ENCODE measurements at places on chromosomes 16 and 17.

DNA sequence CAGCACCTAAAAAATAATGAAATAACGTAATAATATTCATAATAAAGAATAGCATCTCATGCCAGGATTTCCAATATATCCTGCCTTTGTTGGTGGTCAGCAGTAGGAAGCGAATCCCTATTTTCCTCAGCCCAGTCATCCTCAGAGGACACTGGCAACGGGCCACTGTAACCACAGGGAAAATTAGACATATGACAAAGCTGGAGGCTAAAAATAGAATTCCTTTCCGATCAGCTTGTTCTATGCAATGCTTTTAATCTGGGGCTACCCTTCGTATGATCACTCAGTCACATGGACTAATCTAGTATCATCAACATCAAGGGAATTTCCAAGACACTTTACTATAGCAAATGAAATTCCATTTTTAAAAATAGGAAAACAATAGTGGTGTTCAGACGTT lies 246.9 kb upstream of the KCNJ16 start:
- peak; percentile 62 for DNase-seq

DNA sequence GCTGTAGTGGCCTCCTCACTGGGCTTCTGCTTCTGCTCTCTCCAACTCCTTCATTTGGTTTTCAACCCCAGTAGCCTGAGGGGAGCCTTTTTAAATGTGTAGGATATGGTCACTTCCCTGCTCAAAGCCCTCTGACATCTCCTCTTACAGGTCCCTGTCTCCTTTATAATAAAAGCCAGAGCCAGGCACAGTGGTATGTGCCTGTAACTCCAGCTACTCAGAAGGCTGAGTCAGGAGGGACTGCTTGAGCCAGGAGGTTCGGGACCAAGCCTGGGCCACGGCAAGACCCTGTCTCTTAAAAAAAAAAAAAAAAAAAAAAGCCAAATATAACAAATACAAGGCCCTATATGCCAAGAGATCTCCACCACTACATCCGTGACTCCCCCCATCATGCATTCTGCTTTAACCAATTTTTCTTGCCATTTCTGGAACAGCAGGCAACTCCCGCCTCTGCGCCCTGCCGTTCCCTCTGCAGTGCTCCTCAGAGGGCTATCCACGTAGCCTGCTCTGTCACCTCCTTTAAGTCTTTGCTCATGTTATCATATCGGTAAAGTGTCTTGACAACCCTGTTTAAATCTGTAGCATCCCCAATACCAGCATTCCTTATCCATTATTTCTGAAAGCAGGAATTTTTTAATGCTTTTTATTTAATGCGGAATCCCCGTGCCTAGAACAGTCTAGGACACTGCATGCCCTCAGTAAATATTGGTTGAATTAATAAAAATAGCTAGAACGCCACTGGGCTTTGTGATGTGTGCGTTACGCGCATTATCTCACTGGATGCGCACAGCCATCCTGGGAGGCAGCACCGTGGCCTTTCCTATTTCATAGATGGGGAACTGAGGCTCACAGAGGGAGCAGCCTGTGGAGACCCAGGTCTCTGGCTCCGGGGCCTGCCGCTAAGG lies 9.5 kb downstream of the ZNF771 start:
- DNase-seq = no peak

DNA sequence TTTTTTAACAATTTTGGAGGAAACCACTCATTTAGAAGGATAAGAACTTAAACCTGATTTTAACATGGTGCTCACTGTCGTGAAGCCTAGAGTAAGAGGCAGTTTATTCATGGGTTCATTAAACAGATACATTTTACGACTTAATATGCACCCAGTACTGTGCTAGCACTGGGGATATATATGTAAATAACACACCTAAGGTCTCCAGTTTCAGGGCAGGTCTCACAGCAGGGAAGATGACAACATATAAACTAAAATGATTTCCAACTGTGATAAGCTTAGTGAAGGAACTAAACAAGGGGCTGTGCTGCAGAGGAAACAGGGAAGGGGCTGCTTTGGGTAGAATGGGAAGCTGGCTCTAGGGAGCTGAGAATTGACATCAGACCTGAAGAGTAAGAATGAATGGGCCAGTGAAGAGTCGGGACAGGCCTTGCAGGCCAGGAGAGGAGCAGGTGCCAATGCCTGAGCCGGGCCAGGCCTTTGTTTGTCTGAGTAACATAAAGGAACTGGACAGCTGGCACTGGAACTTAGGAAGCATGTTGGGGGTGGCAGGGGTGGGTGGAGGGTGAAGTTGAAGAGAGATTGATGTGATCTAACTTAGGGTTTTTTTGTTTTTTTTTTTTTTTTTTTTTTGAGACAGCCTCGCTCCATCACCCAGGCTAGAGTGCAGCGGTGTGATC lies 12.1 kb downstream of the NT5M start:
- DNase-seq = no peak

GRCh38 chr16:23521037-23521743 lies 10.9 kb upstream of the GGA2 start:
- DNase-seq = no peak
